Hematopoietic multipotent progenitor cell (in vitro differentiated cells): ENCODE measurements at places on chromosomes 2 and 18.

- no peak for DNase-seq
Observed at GRCh38 chr2:140658760-140659692, 1471.8 kb downstream of the LRP1B start.

DNA sequence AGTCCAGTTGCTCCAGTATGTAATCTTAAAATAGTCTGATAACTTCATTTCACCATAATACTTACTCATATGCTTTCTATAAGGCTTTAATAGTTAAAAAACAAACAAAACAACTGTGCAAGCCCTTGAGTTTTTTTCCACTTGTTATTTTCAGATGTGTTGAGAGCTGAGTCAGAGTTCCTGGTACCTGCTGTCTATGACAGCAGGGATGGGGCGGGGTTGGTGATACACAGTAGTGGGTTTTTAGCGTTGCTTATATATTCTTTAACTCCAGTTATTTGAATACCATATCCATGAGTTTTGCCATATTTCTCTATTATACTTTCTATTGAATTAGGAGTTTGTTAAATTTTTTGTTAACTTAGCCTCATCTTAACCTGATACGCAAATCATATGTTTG lies 5.0 kb downstream of the NAPG start:
- no peak for DNase-seq

- DNase-seq, result no peak
Observed at GRCh38 chr18:43236921-43237320, 40.4 kb downstream of the SYT4 start.

GRCh38 chr2:80117401-80117800 lies 187.2 kb downstream of the LRRTM1 start:
- DNase-seq, result no peak

- no peak for DNase-seq
Observed at GRCh38 chr2:7539760-7540159, 622.5 kb downstream of the RNF144A start.
